T-helper 1 cell treated with Interleukin-12 subunit alpha and Interleukin-12 subunit beta and Interleukin-4 antibody, amounts not matched to agents 30 ng/mL and 1 ng/mL, for 36 hours (primary cell): ENCODE measurements at places on chromosomes 16 and 17. TPM values are rescaled to one million over a fixed set of nuclear protein-coding genes. Genes with fewer than 3 reads are reported as not detected.

The CDK12 gene
- total RNA-seq: 93.5 and 97.7 TPM in 2 replicates

The CHST5 gene
- total RNA-seq: not detected in 2 replicates

The CCL22 gene
- 0.63 and 0.71 TPM in 2 replicates for total RNA-seq

The XAF1 gene
- total RNA-seq: 432 and 434 TPM in 2 replicates

The HS3ST3B1 gene
- 51.0 and 53.9 TPM in 2 replicates for total RNA-seq

The CIITA gene
- 64.9 and 67.8 TPM in 2 replicates for total RNA-seq
